ENCODE measurements at places on chromosomes 16 and 17. TPM values are rescaled to one million over a fixed set of nuclear protein-coding genes. Genes with fewer than 3 reads are reported as not detected.

GRCh38 chr16:11408216-11408615 lies 63.0 kb downstream of the RMI2 start:
- no peak for DNase-seq

- DNase-seq = no peak
Observed at GRCh38 chr16:4179020-4179419, 62.8 kb upstream of the ADCY9 start.

DNA sequence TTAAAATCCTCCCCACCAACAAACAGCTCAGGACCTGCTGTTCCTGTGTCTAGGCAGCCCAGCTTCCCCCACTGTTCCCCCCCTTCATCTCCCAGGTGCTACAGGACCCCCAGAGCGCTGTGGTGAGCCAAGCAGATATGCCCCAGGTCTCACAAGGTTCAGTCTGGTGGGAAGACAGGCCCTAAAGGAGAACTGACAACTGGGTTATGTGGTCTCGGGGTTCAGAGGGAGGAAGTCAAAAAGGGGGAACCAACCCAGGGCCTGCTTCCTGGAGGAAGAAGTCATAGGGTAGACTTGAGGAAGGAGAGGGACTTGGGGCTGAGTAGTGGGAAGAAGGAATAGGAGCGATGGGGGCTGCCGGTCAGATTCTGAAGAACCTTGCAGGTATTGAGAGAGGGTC lies 2.6 kb downstream of the RIPOR1 start:
- no peak for DNase-seq

DNA sequence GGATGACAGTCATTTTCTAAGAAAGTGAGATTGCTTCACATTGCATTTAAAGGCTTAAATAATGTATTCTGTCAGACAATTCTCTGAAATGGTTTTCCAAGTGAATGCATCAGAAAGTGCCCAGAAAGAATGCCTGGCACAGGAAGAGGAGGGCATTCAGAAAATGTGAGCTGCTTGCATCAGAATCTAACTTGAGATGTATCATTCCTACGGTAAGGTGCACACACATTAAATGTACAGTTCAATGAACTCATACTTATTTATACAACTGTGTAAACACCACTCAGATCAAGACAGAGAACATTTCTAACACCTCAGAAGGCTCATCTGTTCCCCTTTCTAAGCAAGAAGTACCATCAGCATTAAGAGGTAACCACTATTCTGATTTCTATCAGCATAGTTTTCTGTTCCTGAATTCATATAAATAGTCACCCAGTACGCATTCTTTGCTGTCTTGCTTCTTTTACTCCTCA lies 638.0 kb downstream of the MAF start:
- DNase-seq = no peak

DNA sequence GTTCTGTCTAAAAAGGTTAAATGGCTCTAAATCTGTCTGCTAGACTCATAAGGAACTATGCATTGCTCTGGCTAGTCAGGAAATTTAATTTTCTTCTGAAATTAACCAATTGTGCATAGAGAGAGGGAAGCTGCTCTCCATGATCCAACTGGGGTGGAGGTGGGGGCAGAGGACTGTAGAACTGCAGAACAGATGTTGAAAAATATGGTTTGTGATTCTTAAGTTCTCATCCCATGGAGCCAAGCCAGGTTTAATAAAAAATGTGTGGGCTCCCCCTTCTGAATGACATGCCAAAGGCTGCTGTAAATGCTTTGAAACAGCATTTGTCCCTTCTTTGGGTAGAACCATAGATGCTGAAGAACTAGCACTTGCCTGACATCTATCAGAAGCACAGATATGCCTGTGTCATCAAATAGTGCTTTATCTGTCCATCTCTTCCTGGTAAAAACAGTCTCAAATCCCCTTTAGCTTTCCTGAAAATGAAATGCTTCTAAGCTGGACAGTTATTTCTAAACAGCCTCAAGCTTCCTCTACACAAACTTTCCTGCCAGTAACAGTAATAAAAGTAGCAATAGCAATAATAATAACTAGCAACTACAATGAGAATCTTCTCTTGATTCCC lies 221.4 kb downstream of the CDH8 start:
- no peak for DNase-seq

GRCh38 chr17:8639709-8640108 lies 9.2 kb upstream of the MYH10 start:
- DNase-seq = no peak

DNA sequence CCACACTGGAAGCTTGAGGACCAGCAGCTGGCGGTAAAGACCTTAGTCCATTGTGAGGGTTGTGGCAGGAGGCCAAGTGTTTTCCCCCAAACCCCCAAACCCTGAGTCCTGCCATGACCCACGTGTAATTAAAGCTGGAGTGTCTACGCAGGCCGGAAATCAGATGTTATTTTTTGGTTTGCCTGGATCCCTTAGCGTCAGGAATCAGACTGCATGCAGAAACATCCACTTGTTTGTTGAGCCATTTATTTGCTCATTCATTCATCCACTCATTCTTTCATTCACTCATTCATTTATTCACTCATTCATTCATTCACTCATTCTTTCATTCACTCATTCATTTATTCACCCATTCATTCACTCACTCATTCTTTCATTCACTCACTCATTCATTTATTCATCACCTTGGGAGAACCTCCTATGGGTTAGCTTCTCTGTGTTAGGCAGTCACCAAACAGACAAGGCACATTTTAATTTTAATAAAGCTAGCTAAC lies 313.1 kb downstream of the MAF start:
- DNase-seq = no peak

DNA sequence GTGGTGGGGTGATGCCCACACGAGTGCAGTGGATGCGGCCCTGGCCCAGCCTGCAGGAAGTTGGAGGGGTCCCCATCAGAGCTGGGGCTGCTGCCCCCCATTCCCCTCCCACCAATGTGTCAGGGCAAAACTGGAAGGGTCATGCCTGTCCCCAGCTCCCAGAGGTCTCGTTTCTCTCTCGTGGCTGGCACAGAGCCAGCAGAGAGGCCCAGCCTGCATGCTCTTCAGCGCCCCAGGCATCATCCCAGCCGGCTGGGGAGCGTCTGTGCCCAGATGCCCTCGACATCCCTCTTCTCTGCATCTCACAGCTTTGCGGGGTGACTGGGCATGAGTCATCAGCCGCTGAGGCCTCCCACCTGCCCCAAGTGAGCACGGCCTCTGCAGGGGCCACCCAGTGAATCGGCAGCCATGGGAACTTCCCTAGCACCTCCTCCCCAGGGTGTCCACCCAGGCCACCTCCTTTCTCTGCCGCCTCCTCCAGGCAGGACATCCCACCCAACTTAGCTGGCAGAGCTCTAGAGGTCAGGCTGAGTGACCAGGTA lies 9.8 kb upstream of the CSNK1D start:
- no peak for DNase-seq

ITGAL gene
- total RNA-seq = 664 TPM

GRB2 gene
- 155 TPM for total RNA-seq

PPP1R1B gene
- not detected for total RNA-seq
